ENCODE measurements at places on chromosomes 2 and 18.

- no peak for DNase-seq
Measured at GRCh38 chr2:187554704-187555082, 458 bp upstream of the TFPI start.

DNA sequence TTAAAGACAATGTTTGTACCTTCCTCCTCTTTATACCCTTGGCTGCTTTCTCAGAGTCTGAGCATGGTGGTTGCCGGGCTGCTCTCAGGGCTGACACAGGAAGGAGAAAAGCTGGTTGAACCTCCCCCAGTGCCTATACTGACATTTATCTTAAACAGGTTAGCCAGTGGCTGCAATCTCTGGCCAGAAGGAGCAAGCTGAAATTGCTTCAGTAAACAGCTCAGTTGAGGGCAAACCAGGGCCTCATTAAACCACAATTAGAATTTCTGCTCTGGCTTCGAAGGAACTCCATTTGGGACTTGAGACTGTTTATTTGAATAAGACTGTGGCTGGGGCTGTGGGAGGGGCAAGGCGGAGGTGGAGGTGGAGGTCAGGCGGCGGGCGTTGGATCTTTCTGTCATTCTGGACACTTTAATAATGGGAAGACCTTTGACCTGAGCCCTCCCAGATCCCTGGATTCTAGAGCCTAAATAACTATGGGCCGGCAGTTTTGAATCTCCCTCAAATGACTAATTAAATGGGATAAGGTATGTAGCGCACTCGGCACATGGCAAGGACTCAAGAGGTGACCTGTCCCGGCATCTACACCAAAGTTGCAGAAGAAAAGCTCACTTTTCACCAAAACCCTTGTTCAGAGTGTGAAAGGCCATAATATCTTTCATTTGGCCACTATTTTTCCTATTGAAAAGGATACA is 120.6 kb upstream of the MYCN start:
- DNase-seq: no peak

GRCh38 chr2:216920143-216920876 is 60.4 kb upstream of the TNP1 start:
- no peak for DNase-seq

GRCh38 chr2:171225302-171225980 is 64.7 kb upstream of the TLK1 start:
- no peak for DNase-seq

GRCh38 chr2:213451542-213452239 is 167.4 kb downstream of the SPAG16 start:
- no peak for DNase-seq

GRCh38 chr2:229363185-229363814 is 92.2 kb upstream of the PID1 start:
- no peak for DNase-seq
